ENCODE measurements at places on chromosomes 6 and 20.

DNA sequence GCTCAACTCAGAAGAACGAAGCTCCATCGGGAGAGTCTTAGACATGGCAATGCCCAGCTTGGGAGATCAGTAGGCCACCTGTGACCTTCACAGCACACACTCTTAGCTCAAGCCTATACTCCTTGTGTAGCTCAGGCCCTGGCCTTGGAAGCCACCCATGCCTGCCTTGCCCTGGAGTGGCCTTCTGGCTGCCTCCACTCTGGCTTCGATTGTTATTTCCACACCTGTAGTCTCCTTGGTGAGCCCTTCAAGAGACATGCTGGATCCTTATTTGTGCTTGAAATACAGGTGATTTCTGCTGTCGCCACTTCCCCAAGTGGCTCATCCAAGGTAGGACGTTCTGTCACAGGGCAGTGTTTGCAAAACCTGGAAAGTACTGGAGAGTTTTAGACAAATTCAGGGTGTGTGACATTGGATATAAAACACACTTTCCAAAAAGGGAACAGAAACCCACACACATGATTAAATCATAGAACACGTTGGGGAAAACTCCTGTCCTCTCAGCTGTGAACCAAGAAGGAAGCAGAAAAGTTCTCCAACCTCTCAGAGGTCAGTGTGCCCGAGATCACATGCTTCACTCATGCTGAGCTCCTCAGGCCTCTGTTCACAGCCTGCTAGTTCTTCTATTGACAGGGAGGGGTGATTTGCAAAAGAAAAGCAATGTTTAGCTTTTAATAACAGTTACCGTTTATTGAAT lies 391.8 kb downstream of the CDC5L start:
- no peak for DNase-seq

- no peak for DNase-seq
Measured at GRCh38 chr6:67736816-67737215, 898.3 kb upstream of the ADGRB3 start.

DNA sequence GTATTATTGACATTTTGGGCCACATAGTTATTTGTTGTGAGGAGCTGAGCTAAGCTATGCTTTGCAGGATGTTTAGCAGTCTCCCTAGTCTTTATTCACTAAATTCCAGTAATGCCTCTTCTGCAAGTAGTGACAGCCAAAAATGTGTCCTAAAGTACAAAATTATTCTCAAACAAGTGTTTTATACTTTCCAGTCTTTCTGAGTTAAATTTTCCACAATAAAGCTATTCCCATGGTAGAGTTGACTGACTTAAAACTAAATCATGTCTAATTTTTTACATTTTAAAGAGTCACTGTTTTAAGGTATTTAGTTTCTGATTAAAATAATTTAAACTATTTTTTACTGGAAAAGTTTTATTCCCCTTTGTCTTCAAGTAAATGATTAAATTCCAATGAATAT lies 717.8 kb upstream of the HS3ST5 start:
- no peak for DNase-seq

DNA sequence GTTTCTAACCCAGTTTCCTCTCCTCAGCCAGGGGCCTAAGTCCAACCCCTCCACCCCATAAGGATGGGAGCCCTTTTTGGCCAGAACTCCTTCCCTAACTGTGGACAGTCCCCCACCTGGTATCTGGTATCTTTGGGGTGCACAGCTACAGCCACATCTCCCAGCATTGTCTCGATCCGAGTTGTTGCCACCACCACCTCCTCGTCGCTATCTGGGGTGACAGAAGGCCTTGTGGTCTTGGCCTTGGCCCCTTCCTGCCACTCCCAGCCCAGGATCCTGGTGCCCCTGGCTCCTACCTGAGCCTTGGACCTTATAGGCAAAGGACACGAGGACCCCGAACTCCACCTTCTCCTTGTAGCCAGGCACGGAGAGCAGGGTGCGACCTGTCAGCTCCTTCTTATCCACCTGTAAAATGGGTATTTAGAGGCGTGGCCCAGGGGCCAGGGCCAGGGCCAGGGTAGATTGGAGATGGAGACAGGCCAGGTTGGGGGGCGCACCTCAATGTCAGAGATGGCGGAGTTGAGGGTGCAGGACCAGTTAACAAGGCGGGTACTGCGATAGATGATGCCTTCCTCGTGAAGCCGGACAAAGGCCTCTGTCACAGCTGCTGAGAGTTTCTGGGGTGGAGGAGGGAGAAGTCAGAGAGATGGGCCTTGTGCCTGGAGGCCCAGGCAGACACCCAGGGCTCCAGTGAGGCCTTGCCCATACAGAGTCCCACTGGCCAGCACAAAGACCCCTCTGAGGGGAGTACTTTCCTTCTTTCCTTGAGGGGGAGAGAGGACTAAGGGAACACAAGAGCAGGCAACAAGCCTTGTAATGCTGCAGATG lies 7.2 kb upstream of the VWA7 start:
- DNase-seq: no peak

- no peak for DNase-seq
Measured at GRCh38 chr6:24439858-24440539, 37.3 kb downstream of the MRS2 start.

- no peak for DNase-seq
Measured at GRCh38 chr6:73823832-73824231, 127.8 kb downstream of the CD109 start.

GRCh38 chr6:20705741-20706140 lies 171.5 kb downstream of the CDKAL1 start:
- DNase-seq: no peak

GRCh38 chr6:139643986-139644385 lies 269.5 kb upstream of the CITED2 start:
- no peak for DNase-seq

GRCh38 chr20:38680500-38681306 lies 43.6 kb upstream of the SLC32A1 start:
- DNase-seq: no peak
